ENCODE measurements at places on chromosomes 3 and 15.

DNA sequence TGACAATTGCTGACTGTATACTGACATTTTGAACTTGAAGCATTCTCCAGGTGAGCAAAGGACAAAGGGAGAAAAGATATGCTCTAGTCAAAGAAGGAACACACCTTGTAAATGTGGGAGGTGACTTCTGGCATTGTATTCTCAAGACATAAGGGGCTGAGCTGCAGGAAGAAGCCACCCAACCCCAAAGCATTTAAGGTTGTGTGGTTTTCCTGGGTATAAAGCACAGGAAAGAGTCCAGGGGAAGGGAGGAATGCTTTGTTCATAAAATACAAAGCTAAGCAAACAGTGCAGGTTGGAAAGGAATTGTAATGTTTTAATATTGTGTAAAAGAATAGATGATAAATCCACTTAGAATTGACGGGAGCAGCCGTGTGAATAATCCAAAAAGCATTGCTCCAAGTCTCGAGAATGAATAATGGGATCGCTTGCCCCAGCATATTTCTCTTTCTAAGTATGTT, 102.4 kb upstream of the LRIG1 start:
- no peak for DNase-seq

GRCh38 chr3:141326626-141327025, 41.7 kb upstream of the ZBTB38 start:
- DNase-seq = no peak

GRCh38 chr3:106125321-106125720, 256.5 kb upstream of the CBLB start:
- no peak for DNase-seq

DNA sequence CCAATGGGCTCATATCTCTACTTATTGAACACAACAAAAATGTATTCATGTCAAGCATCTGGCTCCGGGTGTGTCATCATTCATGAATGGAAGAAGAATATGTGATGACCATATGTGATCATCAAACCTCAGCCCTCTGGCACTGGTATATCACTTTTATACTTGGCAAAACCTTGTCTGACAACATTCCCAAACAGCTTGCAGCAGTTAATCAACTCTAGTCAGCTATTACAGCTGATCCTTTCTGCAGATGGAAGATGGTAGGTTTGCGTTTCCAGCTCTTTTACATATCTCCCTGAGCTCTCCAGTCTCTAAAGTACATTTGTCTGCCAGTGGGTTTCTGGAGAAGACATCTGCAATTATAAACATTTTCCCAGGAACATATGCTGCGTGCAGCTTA, 6.6 kb downstream of the PLSCR5 start:
- no peak for DNase-seq

DNA sequence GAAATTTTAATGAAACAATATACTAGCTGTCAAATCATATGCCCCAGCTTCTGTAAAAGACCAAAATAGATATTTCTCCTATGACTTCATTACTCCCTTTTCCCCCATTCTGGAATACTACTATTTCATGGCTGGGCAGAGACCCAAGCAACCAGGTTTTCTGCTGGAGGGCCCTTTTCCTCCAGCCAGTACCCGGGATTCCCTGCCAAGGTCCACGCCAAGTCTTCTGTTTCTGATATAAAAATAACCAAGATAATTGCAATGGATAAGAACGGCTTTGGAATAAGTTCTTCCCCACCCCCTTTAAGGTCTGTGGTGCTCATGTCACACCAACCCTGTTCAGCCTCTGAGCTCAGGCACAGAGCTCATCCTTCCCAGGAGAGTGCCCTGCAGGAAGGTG, 17.2 kb upstream of the NMNAT3 start:
- no peak for DNase-seq

GRCh38 chr15:70383856-70384255, 286.1 kb upstream of the TLE3 start:
- DNase-seq = no peak

DNA sequence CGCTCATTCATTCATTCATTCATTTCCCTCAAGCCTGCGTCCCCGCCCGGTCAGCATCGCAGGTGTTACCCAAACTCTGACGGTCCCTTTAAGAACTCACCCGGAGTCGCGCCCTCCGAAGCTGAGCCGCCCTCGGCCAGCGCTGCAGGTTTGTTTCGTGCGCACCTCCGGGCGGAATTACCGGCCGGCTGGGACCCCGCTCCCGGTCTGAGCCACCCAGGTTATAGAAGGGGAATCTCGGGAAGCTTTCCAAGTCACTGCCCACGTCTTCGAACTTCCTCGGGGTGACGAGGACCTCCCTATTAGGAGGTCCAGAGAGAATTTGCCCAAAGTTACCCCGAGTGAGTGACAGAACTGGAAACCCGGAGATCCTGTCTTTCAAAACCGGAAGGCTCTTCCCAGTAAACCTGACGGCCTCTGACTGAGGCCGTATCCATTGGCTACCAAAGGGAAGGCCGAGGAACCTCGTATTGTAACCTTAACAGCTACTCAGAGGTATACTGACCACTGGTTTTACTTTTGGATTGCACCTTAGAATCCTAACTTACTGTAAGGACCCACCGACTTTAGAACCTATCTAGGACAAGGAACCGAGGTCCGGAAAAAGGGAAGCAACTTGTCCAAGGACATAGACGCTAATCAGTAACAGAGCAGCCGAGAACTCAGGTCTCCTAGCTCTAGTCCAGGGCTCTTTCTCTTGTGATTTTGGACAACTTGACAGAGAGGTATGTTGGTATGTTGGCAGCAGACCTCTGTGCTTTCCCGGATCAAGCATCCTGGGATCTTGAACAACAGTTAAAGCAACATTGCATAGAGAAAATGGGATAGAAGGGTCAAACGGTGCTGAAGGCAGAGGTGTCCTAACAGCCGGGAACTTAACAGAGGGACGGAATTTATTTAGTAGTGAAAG, 788 bp upstream of the DLG1 start:
- DNase-seq = no peak

DNA sequence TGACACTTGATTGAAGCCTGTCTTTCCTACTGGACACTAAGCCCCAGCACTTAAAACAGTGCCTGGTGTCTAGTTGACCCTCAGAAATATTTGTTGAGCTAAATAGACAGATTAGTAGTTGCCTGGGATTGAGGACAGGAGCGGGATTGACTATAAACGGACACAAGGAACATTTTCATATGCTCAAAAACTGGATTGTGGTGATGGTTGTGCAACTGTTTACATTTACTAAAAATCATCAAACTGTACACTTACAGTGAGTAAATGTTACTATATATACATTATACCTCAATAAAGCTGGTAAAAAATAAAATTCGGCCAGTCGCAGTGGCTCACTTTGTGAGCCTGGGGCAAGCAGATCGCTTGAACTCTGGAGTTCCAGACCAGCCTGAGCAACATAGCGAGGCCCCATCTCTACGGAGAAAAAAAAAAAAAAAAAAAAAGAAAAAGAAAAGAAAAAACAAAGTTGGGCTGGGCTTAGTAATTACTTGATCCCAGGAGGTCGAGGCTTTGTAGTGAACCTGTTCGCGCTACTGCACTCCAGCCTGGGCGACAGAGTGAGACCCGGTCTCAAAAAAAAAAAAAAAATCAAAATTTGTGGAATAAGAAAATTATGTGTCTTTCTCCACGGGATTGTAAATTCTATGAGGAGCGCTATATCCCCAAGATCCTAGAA, 632 bp upstream of the IDH3A start:
- DNase-seq = no peak

DNA sequence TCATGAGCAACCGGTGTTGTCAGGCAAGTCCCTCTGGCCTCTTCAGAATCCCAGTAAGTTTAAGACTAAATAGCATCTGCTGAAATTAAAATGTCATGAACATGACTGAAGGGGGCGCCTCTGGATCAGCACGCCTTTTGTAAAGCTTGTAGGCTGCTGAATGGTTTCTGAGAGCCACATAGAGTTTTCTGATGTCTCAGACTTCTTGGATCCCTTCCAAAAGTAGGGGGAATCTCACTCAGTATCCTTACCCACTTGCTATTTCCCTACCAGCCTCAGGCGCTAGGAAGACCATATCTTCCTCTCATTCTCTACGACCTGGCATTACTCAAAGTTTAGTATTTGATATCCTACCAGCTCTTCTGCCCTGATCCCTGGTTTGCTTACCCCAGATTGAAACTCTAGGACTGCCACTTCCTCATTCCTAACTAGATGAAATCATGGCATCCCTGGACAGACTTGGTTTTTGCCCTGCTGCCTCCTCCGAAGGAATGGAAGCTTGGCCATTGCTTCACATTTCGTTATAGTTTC, 62.7 kb upstream of the CD47 start:
- DNase-seq = peak; percentile 13

Data from AG04450 (cell line).